Common myeloid progenitor, CD34-positive (primary cell): ENCODE measurements at places on chromosomes 1 and 21.

- DNase-seq = peak; percentile 72
These were observed 115.1 kb downstream of the SLC16A1 start for GRCh38 chr1:112840631-112841624.

DNA sequence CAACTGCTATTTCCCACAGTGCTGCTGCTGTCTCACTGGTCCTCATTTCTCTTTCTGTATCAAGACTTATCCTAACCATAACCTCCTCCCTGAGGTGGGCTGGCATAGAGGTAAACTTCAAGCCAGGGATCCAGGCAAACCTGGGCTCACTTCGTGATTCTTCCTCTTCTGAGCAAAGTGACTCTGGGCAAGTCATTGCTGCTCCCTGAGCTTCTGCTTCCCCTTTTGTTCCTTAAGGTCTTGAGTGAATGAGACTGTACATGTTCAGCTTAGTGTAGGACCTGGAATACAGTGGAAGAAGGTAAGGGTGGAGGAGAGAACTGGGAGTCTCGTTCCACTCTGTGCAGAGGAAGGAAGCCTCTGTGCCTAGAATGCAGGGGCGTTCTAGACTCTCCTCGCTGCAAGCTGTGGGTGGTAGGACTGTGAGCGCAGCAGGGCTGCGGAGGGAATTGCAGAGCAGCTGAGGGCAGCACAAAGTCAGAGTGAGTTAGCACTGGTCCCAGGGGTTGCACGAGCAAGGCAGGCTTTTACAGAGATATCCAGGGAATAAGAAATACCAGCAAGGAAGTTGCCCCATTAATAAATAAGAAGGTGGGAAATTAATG lies 11.4 kb upstream of the ERI3 start:
- DNase-seq = no peak

DNA sequence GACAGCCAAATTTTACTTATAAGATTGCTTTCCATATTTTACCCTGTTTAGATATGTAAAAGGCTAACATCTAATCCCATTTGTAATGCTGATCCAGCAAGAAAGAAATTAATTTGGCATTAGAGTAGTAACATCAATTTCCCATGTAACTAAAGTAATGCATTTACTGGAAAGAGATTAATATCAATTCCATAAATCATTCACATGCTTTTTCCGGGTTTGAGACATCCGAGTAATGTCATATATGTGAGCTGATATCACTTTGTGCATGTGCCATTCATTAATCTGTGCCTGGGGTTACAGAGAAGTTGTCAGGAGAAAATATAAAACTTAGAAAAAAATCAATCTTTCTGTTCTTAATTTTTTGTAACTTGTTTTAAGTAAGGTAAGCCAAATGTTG lies 206.1 kb downstream of the AGBL4 start:
- DNase-seq = no peak

GRCh38 chr21:36092681-36093080 lies 22.9 kb downstream of the CBR1 start:
- DNase-seq = no peak

DNA sequence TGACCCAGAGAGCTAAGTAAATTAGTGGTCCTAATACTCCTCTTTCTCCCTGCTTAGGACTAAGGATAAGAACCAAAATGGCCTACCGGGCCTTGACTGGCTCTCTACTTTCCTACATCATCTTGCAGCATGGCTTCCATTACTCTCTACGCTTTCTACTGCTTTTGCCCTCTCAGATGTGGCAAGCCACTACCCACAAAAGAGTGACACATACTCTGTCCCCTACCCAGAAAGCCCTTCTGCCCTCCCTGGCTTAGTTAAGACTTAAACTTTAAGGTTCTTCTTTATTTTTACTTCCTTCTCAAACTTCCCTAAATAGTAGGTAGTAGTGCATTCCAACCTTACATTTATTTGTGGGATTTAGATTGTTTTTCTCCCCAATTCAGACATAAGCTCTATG lies 228.1 kb downstream of the TPR start:
- peak; percentile 33 for DNase-seq

DNA sequence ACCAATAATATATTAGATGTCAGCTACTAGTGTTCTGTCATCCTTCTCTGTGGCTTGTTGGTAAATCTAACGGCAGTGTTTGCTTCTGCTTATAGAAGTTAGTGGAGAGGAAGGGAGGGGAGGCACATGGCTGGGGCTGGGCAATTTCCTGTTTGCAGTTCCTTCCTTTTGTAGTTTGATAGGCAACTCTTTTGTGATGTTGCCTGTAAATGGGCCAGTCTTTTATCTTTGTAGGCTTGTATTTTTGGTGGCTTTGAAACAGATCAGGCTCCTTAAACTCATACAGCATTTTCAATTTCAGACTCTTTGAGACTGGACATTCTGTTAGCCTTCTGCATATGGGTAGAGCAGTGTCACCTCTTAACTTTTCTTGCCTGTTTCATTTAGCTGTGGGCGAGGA lies 48.1 kb downstream of the CDC14A start:
- peak; percentile 93 for DNase-seq

DNA sequence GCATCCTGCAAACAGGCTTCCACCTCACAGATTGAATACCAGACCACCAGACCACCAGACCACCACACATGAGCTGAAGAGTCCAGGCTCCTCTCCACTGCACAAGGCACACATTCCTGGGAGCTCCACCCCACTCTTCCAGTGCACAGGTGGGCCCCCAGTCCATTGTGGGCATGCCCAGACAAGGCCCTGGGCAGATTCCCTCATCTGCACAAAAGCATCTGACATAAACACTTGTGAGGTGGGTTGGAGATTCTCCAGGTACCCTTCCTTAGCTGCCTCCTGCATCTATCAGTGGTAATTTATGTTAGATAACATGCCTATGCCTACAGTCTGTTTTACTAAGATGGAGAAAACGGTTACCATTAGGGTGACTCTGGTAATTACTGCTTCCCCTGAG lies 11.6 kb upstream of the CTBS start:
- DNase-seq = no peak

DNA sequence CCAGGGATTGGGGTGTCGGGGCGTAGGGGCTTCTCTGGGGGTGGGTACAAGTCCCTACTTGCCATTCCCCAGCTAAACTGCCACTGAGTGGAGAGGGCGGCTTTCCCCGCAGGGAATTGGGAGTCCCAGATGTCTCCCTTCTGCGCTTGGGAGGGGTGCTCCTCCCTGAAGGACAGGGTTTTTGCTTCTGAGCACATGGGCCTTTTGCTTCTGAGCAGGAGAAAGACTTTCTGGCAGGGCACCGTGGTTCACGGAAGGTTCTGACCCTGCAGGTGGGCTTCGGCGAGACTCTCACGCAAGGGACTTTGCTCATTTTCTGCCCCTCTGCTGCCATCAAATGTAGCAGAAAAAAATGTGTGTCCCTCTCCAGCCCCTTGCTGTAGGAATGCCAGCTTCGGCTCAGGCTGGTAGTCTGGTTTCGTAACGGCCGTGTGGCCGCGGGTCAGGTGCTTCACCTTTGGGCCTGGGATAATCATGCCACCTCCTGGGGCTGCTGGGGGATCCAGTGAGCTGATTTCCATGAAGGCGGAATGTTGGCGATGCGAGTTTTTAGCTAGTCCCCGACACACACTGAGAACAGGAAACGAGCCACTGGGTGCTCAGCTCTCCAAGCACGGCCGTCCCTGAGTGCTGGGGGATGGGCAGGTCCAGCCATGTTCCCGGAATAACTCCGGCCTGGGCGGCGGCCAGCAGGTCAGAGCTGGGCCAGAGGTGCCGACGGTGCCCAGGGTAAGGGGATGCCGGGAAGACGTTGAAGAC lies 364.0 kb downstream of the CAMTA1 start:
- no peak for DNase-seq
